Hematopoietic multipotent progenitor cell treated with erythropoietin and hydrocortisone succinate and interleukin-3 and kit ligand, for 17 days (in vitro differentiated cells): ENCODE measurements at places on chromosomes 7 and 10.

DNA sequence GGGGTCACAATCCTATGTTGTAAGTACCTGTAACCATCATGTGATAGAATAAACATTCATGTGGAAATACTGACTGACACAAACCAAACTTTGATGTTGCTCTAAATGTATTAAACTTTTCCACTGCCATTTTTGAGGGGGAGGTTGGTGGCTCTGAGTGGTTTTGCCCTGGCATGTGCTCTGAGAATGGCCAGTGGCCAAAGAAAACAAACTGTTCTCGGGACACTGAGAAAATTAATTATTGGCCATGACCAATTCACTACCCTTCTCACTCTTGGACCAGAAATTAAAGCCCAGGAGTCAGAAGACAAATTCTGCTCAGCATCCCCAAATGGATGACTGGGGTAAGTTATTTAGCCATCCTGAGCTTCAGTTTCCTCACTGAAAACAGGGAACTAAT, 195.9 kb downstream of the XPNPEP1 start:
- DNase-seq: no peak

DNA sequence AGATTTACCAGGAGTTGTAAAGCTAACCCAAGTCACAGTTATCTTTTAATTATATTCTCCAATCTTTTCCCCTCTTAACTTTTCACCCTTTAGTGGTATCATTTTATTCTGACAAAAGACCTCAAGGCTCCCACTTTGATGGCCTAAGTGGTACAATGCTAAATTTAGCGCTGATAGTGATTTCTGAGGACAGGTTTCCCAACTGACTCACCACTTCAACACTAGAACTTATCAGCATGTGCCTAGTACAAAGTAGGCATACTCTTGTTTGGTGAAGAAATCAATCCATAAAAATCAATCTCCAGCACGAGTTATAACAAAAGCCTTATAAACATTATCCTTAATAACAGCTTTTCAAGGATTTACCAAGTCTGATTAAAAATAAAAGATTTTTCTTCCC, 7.5 kb downstream of the SNX13 start:
- DNase-seq: no peak

- no peak for DNase-seq
Measured at GRCh38 chr10:77960829-77961329, 34.3 kb upstream of the DLG5 start.

GRCh38 chr10:123213192-123213591, 59.0 kb downstream of the BUB3 start:
- no peak for DNase-seq

DNA sequence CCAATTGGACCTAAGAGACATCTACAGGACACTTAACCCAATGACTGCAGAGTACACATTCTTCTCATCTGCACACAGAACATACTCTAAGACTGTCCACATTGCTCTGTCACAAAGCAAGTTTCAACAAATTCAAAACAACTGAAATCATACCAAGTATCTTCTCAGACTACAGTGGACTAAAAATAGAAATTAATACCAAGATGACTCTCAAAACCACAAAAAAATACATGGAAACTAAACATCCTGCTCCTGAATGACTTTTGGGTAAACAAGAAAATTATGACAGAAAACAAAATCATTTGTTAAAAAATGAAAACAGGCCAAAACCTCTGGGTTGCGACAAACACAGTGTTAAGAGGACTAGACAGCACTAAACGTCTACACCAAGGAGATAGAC, 24.5 kb downstream of the SNX13 start:
- DNase-seq: no peak

DNA sequence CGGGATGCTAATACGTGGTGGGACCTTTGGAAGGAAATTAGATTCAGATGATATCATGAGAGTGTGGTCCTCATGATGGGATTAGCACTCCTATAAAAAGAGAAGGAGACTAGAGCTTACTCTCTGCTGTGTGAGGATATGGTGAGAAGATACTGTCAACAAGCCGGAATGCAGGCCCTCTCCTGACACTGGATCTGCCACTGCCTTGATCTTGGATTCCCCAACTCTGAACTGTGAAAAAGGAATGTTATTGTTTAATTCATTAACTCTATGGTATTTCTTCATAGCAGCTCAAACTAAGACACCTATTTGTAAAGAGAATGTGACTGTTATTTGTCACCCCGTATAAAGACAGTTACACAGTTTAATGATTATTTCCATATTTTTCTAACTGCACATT, 1227.5 kb upstream of the C7orf33 start:
- DNase-seq: no peak

GRCh38 chr7:37096341-37096740, 352.3 kb downstream of the ELMO1 start:
- no peak for DNase-seq

GRCh38 chr7:42621543-42622219, 290.2 kb downstream of the C7orf25 start:
- DNase-seq: no peak

DNA sequence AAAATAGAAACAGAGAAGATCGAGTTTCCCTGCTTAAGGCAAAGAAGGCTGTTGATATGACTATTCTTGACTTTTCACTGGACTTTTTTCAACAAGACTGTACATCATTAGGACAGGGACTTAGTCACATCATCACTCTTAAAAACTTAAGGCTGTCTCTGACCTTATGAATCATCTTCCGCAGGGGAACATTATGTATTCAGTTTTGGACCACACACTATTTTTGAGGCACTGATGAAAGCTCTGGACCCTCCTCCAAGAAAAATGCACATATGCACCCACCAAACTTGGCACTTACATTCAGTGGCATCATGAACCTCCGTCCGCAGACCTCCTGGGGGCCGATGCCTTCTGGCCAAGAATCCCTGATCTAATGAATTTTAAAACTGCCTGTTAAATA, 96.4 kb downstream of the CALD1 start:
- no peak for DNase-seq

GRCh38 chr10:56068473-56069263, 292.4 kb downstream of the ZWINT start:
- no peak for DNase-seq

- no peak for DNase-seq
Measured at GRCh38 chr10:103720964-103721335, 134.4 kb downstream of the SH3PXD2A start.

GRCh38 chr10:36468620-36469019, 656.8 kb upstream of the ANKRD30A start:
- no peak for DNase-seq

GRCh38 chr10:132674311-132674710, 111.6 kb downstream of the NKX6-2 start:
- no peak for DNase-seq

DNA sequence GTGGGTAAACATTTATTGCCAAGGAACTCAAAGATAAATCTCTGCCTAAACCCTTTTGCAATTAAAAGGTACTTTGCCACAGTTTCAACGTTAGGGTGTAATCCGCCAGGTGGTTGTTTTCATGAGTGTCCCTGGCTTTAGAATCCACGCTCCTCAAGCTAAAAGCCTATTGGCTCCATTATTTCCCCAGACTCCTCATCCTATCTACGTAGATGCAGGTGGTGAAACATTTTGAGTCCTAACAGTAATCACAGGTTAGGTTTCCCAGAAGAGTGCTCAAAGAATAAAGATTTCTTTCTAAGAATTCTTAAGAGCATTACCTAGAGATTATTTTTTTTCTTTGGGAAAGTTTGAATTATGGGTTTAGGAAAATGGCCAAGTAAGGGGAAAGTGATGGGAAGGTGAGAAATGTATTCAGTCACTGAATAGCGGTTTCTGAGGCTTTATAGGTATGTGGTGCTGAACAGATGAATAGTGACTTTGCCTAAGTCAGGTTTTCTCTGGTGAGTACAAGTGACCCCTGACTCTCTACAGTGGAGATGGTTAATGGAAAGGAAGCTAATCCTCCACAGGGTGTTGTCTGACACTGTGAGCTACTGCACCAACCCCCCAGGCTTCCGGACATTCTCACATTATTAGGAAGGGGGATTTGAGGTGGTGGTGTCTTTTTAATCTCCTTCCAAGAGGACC, 60.2 kb downstream of the NRP1 start:
- no peak for DNase-seq

GRCh38 chr7:26964156-26964808, 99.9 kb upstream of the SKAP2 start:
- DNase-seq: no peak

GRCh38 chr7:34073676-34074075, 168.3 kb downstream of the BMPER start:
- DNase-seq: no peak

DNA sequence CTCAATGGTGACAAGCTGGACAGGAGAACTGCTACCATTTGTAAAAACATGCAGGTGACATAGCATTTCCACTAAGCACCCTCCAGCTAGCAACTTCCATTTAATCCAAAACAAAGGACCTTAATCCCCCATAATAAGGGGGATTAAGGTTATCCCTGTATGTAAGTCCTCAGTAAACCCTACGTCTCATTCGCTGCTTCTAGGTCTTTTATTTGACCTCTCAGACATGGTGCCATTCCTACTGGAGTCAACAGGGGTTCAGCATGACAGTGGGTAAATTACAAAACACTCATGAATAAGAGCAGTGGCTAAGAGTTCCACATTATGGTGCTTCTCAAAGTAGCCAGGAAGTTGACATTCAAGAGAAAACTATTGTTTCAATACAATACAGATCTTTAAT, 121.8 kb upstream of the CAV2 start:
- no peak for DNase-seq

- DNase-seq: no peak
Measured at GRCh38 chr10:132570771-132571649, 33.4 kb downstream of the INPP5A start.

- no peak for DNase-seq
Measured at GRCh38 chr7:116399819-116400218, 99.7 kb upstream of the CAV2 start.

GRCh38 chr7:99102361-99102760, 41.5 kb downstream of the SMURF1 start:
- no peak for DNase-seq

- no peak for DNase-seq
Measured at GRCh38 chr7:114657279-114657678, 242.7 kb downstream of the FOXP2 start.

DNA sequence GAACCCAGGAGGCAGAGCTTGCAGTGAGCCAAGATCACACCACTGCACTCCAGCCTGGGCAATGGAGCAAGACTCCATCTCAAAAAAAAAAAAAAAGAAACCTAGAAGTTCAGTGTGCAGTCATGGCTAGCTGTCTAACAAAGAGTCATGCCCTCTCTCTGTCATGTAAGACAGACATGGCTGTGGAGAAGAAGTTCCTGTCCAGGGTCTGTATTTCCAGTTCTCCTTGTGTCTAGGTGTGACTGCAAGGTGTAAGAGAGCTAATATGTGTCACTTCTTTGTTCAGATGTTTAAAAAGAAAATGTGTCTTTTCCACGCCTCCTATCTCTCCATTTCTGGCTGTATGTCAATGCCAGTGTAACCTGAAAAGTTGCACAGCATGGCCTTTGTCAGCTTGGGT, 139.5 kb downstream of the NRCAM start:
- no peak for DNase-seq

GRCh38 chr7:143901332-143901667, 676 bp downstream of the TCAF1 start:
- no peak for DNase-seq

DNA sequence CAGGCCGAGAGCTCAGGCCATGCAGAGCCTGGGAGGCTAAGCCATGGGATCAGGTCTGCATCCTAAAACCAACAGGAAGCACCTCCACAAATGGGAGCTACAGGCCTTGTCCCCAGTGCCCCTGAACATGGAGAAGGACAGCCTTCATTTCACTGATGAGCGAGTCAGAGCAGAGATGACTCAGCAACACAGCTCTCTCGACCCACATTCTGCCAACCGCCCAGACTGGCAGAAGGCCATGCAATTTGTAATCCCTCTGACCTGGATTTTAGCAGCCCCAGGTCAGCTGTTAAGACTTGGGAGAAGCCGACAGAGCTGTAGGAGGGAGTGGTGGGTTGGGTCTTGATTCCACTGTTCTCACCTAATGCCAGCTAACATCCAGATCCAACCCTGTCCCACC, 25.5 kb downstream of the VOPP1 start:
- peak; percentile 53 for DNase-seq

- no peak for DNase-seq
Measured at GRCh38 chr7:99108613-99109012, 35.3 kb downstream of the SMURF1 start.

GRCh38 chr7:134435161-134435920, 23.6 kb downstream of the AKR1B1 start:
- no peak for DNase-seq

- DNase-seq: no peak
Measured at GRCh38 chr7:140746751-140747150, 50.2 kb downstream of the NDUFB2 start.

DNA sequence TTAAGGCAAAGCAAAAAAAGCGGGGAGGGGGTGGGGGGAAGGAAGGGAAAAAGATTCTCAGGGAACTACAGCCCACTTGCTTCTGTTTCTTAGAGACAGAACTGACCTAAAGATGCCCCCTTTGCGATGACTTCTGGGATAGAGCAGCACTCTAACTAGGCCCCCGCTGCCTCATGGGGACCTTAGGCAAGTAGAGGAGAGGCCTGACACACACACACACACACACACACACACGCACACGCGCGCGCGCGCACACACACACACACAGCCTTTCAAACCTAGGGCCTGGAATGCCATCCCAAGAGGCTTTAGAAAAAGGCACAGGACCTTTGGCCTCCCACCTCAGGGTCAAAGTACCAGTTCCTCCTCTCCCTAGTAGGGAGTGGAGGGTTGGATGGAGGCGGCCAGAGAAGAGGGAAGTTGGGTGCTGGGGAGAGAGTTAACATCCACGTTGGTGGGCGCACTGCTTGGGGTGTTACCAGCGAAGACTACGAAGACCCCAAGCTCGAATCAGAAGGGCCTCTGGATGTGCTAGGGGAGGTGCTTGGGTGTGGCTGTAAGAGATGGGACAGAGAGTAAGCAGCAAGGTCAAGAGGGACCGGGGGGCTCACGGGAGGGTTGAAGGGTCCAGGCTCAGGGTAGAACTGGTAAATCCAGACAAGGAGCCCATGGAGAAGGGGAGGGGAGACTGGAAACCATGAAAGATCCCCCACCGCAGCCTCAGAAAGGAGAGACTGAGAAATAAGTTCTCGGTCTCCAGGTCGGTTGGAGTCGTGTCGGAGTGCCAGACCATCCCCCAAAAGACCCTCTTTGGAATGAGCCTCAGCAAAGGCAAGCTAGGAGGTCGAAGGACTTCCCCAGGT, 1.2 kb upstream of the COL1A2 start:
- no peak for DNase-seq

DNA sequence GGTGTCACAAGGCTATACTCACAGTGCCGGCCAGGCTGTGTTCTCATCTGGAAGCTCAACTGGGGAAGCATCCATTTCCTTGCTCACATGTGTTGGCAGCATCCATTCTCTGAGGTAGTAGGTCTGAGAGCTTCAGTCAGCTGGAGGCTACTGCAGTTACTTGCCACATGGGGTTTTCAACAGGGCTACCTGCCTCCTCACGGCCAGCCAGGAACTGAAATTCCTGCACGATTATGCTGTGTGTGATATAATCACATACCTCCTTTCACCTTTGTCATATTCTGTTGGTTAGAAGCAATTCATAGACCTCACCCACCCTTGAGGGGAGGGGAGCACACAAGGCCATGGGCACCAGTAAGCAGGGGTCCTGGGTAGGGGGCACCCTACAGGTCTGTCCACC, 37.4 kb downstream of the PYROXD2 start:
- DNase-seq: no peak

- DNase-seq: no peak
Measured at GRCh38 chr10:112585960-112586359, 138.9 kb downstream of the VTI1A start.

GRCh38 chr7:51335057-51335456, 18.4 kb upstream of the COBL start:
- no peak for DNase-seq
